Right renal pelvis (tissue), 4 donors: ENCODE measurements at places on chromosomes 4 and X.

DNA sequence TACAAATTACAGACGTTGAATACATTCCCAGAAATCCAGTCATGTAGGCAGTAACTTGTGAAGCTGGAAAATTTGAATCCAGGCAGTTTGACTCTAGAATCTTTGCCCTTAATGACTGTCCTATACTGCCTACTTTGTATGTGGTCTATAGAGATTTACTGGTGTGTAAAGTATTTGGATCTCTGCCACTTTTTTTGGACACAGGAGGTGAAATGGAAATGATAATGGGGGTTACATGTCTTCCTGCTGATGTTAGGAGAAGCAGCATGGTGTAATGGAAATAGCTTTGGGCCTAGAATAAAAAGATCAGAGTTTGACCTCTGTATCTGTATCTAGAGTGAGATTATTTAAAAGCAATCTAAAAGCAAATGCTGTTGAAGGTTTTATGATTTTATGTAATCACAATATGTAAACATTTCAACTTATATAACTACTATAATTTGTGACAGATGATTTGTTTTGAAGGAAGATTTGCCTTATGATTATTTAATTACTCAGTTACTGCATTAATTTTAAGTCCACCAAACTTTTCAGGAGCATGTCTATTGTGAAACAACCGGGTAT is 3.3 kb downstream of the COL4A5 start:
- DNase-seq, result no peak

DNA sequence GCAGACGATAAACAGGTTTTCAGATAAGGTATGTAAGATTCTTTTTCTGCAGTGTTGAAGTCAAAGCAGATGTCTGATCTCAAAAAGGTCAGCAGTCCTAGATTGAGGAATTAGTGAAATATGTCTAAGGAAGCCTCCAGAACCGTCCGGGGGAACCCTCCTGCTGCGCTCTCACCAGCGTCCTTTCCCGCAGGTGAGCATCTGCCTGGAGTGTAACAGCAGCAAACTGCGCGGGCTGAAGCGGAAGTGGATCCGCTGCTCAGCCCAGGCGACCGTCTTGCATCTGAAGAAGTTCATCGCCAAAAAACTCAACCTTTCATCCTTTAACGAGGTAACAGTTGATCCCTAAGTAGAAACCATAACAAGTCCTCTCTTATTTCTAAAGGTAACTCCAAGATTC is 55.5 kb downstream of the PCGF3 start:
- no peak for DNase-seq

DNA sequence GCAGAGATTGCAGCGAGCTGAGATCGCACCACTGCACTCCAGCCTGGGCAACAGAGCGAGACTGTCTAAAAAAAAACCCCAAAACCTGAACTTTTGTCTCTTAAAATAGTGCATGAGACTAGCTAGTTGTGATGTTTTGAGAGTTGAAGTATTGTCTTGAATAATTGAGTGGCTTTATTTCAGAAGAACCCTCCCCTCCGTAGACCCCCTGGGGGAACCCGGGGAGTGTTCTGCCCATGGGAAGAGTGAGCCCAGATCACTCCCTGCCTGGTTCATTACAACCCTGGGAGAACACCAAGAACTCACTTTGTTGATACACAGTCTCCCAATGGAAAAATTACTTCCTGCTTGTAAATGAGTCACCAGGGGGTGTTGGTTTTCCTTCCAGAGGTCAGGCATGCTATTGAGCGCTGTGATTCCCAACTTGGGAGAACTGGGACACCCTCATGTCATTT is 65.3 kb upstream of the SHISA3 start:
- DNase-seq, result no peak

DNA sequence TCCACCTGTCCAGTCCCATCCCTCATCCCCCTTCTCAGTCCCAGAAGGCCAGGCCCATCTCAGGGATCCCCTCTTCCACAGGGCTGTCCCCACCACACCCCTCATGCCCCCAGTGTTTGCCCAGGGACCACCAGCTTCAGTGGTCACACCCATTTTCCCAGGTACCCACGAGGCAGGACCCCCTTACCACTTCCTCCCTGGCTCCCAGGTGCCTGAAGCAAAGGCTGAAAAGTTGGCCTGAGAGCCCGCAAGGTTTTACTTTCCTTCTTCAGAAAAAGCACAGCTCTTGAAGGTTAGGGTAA is 7.8 kb downstream of the TMEM271 start:
- no peak for DNase-seq

DNA sequence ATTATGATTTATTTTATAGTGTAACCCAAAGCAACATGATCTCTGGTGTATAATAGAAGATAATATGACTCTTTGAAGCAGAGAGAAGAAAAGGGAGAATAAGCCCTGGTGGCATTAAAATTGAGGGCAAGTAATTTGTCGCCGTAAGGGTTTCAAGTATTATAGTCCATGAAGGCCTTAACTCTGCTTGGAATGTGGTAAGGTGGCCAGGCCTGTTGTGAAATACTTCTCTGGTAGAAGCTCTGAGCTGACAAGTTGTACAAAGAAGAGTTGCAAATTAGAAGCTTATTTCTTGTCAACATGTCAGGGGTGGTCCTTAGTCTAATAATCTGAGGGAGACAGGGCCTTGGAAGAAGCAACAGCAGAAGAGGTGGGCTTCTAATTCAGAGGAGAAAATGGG is 151.7 kb upstream of the HHIP start:
- no peak for DNase-seq

DNA sequence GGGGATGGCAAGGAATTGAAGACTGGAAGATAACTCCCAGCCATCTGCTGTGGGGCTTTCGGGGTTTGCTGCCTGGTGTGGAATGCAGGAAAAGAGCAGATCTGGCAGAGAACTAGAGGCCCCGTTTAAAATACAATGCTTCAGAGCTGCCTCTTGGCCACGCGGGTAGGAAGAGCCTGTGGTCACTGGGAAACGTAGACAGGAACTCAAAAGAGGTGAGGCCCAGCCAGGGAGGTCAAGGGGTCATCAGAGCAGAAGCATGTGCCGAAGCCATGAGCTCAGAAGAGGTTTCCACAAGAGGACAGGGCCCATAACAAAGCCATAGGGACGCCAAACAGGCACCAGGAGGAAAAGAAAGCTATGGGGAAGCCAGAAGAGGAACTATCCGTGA is 14.5 kb upstream of the STS start:
- DNase-seq, result no peak

GRCh38 chrX:29941287-29941686 is 274.1 kb upstream of the MAGEB2 start:
- DNase-seq, result no peak

DNA sequence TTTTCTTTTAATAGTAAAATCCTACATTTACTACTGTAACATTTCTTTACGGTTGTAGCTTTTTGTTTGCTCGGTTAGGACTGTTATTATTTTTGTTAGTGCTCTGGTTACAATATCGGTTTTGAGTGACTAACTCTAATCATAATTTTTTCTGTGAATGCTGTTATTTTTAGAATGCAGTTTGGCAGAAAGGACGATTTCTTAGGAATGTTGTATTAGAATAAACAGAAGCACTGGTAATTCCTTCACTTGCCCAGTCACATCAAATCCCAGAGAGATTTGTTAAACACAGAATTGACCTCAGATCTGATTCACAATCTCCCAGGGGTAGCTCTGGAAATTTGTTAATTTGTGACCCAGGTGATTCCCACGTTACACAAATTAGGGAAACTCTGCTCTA is 21.7 kb downstream of the DDIT4L start:
- no peak for DNase-seq
